ENCODE measurements at places on chromosomes 4 and X.

DNA sequence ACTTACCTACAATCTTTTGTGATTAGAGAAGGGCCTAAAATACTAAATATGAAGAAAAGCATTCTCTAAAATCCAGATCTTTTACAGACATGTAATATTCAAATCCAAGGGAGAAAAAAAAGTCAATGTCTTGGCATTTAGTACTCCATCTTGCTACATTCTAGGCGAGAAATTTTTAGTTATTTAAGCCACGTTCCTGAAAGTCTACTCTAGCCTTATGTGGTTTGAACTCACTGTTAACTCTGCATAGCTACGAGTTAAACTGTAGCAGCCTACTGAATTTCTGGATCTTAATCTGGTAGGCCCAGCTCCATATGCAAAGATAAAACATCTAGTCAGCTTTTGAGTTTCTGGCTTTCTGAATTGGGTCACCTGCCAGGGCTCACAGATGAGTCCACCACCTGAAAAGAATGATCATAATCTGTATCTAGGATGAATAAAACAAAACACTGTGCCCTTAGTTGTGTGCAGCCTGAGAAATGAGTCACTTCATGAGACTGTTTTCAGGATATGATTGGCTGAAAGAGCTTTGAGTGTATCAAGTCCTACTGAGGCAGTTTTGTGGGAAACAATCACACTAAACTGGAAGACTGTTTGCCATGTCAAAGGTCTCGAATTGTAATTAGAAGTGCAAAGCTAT, 3.2 kb upstream of the NEK1 start:
- no peak for DNase-seq

- peak; percentile 83 for DNase-seq
Measured at GRCh38 chr4:74793757-74794381, 454 bp downstream of the BTC start.

DNA sequence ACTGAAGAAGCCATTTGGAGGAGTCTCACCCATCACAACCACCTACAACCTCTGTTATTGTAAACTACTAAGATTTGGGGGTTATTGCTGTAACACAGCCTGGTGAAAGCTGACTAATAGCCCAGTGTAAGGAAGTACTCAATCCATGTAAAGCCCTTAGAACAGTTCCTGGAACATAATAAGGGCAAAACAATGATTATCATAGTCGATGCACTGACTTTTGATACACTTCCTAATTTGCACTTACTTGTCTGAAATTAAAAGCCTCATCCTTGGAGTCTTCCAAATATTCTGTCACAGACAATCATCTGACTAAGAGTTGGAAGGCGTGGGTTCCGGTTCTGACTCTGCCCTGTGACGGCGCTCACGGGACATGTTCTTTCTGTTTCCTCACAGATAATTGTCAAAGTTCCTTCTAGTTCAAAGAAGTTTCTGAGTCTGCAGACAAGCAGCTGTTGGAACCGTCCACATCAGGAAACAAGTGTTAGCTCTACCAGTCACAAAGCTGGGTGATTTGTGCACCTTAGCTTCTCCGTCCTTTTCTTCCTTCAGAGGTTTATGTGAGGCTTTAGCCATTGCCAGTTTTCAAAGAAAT, 33.4 kb upstream of the RASGEF1B start:
- no peak for DNase-seq

GRCh38 chrX:115233497-115234455, at the start of gene LRCH2:
Gene LRCH2 (minus strand): TSS chrX:115234096. CDS start chrX:115234041, 55 bp downstream.
- no peak for DNase-seq

DNA sequence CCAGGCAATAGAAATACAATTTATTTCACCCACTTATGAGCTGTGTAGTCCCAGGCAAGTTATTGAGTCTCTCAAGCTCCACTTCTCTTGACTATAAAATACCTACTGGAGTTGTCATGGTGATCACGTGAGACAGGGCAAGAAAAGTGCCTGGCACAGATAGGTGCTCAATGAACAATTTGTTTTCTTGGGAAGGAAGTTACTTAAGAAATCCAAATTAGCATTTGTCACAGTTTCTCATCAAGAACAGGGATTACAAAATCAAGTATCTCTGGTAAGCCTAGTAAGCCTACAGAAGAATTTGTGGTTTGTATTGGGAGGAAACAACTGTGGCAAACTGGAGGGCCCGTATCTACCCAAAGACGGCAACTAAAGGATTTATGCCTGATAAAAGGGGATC, 37.5 kb upstream of the RASGEF1B start:
- no peak for DNase-seq

Data from RPMI8226 (cell line).